COR-L47 (cell line): ENCODE measurements at places on chromosomes 11 and 22.

GRCh38 chr11:30586251-30587144 is at the start of gene MPPED2:
Gene MPPED2 (minus strand): TSS chr11:30586353. CDS start chr11:30580373, 5,980 bp downstream.
- peak; percentile 3 for DNase-seq

- DNase-seq = no peak
These were observed 13.1 kb downstream of the OR10W1 start for GRCh38 chr11:58254936-58255335.

DNA sequence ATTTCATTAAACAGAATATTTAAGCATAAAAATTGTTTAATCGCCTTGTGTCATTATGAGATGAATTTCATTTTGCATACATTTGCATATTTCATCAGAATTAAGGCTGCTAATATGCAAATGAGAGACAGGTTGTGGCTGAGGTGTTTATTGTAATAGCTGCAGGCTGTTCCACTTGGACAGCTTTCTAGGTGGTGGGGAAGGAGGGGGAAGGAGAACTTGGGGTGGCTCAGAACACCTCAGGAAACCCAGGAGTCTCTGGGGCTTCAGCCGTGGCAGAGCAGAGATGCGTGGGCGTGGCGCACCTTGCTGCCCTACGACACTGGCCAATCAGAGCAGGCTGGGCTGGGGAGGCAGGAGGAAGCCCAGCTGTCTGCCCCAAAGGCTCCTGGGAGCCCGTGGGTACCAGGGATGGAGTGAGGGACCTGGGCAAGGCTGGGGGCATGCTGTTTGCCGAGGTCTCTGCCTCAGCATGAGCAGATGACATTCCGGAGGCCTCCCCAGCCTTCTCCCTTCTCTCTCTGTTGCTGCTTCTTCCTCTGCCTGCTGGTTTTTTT is 542.9 kb downstream of the MN1 start:
- DNase-seq = peak; percentile 32

DNA sequence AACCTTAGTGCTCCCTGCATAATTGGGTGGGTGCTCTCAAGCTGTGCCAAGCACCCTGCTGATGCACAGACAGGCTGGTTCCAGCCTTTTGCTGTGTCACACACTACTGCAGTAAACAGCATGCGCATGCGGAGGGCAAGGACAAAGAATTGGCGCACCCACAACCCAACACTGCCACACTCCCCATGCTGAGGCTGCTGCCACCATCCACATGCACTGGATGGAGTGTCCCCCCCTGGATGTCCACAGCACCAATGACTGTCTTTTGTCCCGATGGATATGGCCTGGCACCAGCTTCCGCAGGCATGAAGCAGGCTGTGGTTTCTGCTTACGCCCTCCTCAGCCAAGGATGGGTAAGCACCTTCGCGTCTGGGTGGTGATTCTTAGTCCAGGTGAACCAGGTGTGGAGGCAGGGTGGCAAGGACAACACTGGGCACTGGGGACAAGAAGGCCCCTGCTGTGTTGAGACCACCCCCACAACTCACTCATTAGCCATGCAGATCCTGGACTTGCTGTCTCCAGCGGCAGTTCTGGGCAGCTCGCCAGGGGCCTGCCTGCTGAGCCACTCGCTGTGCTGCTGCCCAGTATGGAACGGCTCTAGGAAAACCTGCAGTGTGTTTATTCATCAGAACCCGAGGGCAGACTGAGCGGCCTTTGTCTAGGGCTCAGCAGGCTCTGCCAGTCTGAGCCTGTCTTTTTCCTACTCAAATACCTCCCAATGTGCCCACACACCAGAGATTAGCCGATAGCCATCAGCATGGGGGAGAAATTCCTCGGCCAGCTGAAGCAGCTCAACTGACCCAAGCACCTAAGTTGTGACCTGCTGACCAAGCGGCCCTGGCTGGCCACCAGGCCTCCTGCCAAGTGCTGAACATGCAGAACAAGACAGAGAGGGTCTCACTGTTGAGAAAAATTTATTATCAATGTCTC is 8.2 kb upstream of the NAP1L4 start:
- DNase-seq = peak; percentile 99

DNA sequence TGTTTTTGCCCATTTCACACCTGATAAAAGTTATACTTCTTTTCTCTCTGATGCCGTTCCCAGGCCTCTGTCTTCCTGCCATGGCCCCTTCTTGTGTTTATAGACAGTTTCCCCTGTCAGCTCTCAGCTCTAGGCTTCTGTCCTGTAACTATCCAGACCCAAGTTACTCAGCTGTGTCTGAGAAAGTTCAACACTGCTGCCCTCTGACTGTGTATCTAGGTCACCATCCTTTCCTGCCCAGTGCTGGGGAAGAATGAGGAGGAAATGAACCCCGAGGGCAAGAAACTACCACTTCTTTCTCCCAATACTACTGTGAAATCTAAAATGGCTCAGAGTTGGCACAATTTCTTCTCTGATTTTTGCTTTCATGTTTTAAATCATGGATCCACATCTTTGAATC is 29.6 kb downstream of the SNX19 start:
- no peak for DNase-seq

GRCh38 chr11:1371026-1371325 is 18.8 kb upstream of the BRSK2 start:
- no peak for DNase-seq

- DNase-seq = no peak
These were observed 280.4 kb upstream of the CNTN5 start for GRCh38 chr11:98740321-98740720.

DNA sequence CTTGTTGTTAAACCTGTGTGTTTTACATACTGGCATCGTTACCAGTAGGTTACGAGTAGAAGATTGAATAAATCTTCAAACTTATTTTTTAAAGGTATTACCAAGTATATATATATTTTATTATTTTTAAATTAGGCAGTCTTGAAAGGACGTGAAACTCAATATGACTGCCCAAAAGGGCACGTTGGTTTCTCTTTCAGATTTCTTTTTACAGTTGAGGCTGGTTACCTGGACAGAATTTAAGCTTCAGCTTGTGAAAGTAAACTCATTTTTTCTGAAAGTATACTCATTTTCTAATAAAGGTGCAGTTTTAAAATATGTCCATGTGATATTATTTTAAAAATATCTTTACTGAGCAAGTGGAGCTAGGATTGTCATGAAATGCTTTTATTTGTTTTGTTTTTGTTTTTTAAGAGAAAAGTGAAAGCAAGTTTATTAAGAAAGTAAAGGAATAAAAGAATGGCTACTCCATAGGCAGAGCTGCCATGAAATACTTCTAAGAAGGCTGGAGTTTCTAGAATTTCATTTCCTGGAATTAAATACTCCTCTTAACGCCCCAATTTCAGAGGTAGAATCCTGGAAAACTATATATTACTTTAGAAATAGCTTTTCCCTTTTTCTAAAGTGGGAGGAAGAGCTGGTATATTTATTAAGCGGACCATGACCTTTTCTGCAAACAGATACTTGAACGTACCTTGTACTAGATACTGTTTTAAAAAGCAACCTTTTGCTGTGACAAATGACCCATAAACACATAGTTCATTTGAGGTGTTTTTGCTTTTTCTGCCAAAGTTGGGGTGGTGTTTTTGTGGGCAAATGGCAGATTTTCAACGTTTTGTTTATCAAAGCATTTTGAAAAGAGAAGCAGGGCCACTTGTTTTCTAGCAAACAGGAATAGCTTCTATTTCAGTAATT is 1.9 kb downstream of the FBXO7 start:
- DNase-seq = no peak

- DNase-seq = no peak
These were observed 58.3 kb downstream of the MRTFA start for GRCh38 chr22:40578171-40578570.

DNA sequence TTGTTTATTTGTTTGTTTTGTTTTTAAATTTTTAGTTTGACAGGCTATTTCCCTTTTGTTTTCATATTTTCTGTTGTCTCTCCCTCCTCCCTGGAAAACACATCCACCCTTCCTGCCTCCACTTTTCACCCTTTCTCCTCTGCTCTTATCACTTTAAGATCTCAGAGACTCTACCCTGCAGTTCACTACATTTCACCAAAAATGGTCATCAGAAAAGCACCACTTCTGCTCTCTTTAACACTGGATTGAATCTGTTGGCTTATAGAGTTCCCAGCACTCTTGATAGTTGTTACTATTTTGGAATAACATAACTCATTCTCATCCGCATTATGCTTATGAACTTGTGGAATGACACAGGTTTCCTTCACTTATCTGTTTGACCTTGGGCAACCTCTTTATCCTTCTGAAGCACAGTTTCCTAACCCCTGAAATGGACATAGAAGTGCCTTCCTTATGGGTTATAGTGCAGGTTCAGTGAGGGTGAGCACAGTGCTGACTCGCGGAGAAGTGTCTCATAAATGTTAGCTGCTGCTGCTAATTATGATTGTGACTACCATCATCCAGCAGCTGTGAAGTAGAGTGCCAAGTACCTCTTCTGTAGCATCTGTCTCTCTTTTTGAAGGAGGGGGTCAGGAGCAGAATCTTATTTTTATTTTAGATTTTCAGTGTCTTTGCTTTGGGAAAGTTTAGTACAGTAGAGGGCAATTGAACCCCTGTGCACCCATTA is 15.0 kb downstream of the TEAD1 start:
- DNase-seq = no peak

GRCh38 chr11:100805506-100806199 is 118.6 kb downstream of the ARHGAP42 start:
- DNase-seq = no peak

DNA sequence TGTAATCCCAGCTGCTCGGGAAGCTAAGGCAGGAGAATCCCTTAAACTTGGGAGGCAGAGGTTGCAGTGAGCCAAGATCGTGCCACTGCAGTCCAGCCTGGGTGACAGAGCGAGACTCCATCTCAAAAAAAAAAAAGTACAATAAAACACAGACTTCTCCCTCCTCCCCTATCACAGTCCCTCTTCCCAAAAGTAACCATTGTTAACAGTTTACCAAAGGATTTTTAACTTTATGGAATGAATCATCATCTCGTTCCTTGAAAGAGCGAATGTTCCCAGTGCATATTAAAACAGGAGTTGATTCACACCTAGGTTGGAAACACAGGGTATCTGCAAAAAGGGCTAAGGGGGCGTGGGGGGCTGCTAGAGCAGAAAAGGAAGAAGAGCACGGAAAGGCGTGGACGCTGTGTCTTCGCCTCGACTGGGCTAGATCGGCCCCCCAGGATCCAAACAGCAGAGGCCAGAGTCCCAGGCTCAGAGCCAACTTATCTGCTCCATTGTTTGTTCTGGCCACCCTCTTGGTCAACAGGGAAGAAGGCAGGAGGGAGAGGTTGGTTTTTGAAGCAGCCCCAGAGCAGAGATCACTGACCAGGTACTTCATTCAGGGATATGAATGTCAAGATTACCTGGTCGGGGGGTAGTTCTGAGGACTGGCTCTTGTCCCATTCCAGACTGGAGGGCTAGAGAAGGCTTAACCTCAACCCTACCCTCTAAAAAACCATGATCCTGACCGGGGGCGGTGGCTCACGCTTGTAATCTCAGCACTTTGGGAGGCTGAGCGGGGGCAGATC is 2.1 kb upstream of the AHNAK start:
- no peak for DNase-seq

GRCh38 chr11:127506647-127507046 is 506.1 kb upstream of the KIRREL3 start:
- no peak for DNase-seq

GRCh38 chr11:94400839-94401772 is at the start of gene GPR83:
Gene GPR83 (minus strand): TSS chr11:94401419. CDS start chr11:94401247, 172 bp downstream.
- DNase-seq = peak; percentile 14

DNA sequence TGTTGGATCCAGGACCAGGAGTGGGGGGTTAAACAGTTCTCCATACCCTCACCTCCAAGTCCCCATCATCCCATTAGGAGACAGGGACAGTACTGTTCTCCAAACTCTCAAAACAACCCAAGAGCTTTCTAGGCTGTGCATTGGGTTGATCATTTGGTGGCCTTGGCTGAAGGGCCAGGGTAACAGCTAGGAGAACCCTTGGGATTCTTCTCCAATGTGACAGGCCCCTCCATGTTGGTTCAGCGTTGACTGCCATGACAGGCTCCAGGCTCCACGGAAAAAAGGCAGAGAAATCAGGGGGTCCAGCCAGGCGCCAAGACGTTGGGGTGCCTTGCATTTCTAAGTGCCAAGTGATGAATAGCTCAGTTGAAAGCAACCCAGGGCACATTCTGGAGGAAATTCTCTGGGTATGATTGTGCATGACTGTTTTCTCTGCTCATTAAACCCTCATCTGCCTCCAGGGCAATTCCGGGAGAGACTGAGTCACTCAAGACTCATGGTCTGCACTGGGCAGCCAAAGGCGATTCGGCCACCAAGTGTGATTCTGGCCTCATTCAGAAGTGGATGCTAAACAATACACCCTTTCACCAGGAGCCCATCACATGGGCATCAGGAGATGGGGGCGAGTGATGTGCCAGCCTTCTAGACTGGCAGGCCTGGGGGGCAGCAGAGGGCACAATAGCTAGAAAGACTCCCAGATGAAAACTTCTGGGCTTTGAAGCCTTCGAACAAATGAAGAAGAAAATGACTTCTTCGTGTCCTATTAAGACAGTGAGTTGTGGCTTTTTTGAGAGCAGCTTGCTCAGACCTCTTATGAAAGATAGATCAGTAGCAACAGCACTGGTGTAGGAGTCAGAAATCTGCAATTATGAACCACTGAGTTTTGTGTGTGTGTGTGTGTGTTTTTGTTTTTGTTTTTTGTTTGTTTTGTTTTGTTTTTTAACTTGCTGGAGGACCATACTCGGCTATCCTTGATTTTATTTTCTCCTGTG is 27.7 kb downstream of the CD44 start:
- DNase-seq = no peak

DNA sequence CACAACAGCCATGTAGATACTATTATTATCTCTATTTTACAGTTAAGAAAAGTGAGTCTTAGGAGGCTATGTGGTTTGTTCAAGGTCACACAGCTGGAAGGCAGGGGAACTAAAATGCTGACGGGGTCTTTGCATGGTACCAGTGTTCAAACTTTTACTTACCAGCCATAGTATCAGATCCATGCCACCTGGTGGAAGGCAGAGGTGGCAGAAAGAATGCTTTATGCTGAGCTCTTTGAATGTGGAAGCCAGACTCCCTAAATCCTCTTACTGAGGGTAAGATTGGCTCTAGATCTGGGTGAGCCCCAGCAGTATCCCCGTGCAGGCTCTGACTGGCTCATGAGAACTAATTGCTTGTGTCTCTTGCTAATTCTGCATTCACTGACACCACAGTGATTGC is 54.3 kb upstream of the NAV2 start:
- no peak for DNase-seq

DNA sequence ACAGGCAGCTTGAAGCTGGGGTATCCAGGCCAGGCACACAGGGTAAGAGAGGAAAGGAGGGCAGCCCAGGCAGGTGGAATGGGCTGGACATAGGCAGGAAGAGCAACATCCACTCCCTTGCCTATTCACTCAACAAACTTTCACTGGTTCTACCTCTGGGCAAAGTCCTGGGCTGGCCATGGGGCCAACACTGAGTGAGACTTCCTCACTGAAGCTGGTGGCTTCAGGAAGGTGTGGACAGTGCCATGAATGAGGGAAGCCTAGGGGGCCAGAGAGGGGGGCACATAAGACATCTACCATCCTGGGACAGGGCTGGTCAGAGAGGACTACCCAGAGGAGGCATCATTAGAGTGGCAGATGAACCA is 44.9 kb upstream of the TCF20 start:
- DNase-seq = no peak
